Osteoblast (primary cell): ENCODE measurements at places on chromosomes 6 and 20.

- peak; percentile 91 for DNase-seq
Observed at GRCh38 chr20:51750037-51750769, 18.0 kb downstream of the ATP9A start.

- no peak for DNase-seq
Observed at GRCh38 chr6:3328796-3329195, 70.0 kb downstream of the PSMG4 start.

GRCh38 chr20:4563534-4563933 is 158.2 kb upstream of the PRND start:
- DNase-seq, result no peak

GRCh38 chr20:63261060-63261794 is 7.0 kb upstream of the NKAIN4 start:
- no peak for DNase-seq

DNA sequence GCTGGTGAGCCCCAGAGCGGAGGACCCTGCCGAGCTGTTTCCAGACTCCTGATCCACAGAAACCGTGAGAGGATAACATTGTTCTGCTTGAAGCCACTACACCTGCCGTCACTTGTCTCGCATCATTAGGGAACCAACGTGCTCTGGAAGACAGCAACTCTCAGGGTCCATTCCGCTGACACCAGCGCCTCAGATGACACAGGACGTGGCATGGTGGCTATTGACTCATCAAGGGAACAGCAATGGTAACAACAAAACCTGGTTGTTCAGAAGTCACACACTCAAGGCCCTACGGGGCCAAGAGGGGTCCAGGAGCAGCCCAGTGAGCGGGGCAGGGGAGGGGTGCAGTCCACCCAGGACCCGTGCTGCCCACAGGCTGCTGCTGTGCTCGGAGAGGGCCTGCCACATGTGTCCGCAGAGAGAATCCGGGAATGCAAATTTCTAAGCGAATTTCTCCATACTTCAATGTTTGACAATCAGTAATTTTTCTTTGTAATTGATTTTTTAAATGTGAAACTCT is 110.4 kb downstream of the TTLL2 start:
- DNase-seq, result no peak

DNA sequence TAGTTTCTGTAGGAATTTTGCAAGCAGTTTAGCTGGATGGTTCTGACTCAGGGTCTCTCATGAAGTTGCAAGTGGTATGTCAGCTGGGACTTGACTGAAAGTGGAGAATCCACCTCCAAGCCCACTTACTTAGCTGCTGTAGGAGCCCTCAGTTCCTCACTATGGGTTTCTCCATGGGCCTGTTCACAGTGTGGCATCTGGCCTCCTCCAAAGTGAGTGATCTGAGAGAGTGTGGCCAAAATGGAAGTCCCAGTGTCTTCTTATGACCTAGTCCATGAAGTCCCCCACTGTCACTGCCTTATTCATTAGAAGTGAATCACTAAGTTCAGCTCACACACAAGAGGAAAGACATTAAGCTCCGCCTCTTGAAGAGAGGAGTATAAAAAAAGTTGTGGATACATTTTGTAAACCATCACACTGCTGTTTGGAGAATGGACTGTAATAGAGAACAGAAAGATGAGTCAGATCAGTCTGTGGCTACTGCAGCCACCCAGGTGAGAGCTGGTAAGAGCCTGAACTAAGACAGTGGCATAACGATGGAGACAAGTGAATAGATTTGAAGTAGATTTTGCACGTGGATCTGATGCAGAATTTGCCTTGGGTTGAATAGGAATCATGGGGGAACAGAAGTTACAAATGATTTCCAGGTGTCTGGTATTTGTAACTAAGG is 4.9 kb upstream of the NELFCD start:
- DNase-seq, result no peak

DNA sequence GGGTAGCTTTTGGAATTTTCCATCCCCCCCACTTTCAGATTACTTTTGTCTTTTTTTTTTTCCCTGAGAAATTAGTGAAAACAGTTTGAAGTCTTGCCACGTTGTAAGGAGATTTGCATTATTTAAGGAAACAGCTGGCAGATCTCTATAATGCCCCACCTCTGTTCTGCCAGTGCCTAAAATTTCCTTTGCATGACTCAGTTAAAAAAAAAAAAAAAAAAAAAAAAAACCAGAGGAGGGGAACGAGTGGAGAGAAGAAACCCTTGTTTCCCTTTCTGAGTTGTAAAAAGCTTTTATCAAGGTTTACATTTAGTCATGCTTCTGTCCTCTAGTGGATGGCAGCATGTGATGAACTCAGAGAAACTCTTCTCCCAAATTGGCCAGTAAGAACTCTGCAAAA is 33.5 kb downstream of the CARMIL1 start:
- DNase-seq, result peak; percentile 46

DNA sequence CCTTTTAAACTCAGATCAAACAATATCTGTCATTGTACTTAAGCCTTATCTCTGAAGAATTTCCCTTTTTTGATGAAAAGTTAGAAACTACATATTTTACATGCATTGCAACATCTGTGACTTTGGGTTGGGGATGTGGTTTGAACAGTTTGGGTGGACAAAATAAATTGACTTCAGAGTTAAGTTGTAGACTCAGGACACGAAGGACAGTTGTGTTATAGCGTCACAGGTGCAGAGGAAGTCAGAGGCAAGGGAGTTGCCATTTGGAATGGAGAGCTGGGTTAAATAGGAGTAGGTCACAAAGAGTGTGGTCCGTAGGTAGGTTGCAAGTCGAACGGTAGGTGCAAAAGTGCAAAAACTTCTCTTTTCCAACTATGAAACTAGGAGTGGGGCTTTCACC is 46.0 kb downstream of the ZFAND3 start:
- DNase-seq, result no peak

GRCh38 chr20:44752099-44752931 is 6.7 kb downstream of the KCNK15 start:
- peak; percentile 81 for DNase-seq

DNA sequence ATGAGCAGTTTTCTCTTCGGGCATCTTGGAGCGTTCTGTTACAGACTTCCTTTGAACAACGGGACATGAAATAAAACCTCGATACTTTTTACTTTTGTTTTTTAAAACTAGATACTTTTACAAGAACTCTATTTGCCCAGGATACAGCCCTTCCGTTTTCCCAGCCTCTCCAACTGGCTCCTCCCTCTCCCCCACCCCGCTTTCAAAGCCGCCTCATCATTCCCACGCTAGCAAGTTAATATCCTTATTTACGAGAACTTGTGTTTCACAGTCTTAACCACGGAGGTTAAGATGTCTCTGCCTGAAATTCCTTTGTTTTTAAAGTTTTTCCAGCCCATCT is 241 bp upstream of the CFAP206 start:
- peak; percentile 90 for DNase-seq

DNA sequence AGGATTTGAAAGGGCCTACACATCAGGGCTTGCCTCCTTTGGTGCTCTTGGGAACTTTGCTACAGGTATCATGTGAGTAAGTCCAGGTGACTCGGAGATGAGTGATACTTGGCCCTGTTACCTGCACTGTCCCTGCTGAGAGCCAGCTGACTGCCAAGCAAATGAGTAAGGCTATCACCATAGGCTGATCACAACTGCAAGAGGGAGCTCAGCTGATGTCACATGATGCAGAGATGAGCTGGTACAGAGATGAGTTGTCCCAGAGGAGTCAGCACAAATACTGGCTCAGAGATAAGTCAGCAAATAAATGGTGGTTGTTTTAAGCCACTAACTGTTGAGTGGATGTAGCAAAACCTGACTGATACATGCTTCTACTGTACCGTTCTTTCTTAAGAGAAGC is 41.4 kb downstream of the LAMP5 start:
- DNase-seq, result no peak

GRCh38 chr6:33272275-33273128 is 627 bp downstream of the RPS18 start:
- DNase-seq, result no peak

DNA sequence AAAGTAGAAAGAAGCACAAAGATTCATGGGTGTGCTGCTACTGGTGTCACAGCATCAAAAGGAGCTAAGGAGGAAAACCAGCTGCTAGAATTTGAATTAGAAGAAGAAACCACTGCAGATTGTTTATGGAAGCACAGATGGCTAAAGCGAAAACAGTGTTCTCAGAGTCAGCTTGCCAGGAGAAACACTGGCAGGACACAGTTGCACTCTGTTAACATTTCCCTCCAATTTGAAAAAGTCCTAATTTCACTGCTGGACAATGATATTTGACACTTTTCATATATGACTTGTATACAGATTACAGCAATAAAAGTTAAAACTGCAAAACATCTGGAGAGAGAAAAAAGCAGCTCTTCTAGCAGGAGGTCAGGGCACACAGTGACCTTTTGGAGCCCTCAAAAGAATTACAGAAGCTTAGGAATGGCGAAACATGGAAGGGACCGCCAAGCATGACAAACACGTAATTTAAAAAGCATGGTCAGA is 314.5 kb downstream of the COL12A1 start:
- peak; percentile 45 for DNase-seq

DNA sequence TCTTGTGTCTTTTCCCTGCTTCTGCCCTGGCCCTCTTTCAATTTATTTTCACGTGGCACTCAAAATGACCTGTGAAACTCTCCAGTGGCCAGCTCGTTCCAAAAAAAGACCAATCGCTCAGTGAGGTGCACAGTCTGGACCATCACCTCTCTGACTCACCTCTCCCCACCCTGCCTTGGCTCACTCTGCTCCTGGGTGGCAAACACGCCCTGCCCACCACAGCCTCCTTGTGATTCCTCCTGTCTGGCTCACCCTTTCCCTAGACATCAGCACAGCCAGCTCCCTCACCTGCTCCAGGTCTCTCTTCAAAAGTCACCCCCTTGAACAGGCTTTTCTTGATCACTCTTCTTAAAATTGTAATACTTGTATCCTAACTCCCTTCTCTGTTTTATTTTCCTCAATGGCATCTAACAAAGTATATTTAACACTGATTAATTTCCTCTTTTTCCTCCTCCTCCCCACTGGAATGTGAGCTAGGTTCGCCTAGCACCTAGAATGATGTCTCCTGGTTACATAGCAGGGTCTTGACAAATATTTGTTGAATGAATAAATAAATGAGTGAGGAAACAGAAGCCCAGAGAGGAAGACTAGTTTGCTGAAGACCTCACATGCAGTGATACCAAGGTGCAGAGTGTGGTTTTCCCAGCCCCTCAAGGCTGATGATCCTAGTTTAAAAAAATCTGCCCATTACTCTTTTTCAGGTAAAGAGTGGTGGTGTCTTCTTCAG is 109.0 kb downstream of the GJA10 start:
- DNase-seq, result no peak

DNA sequence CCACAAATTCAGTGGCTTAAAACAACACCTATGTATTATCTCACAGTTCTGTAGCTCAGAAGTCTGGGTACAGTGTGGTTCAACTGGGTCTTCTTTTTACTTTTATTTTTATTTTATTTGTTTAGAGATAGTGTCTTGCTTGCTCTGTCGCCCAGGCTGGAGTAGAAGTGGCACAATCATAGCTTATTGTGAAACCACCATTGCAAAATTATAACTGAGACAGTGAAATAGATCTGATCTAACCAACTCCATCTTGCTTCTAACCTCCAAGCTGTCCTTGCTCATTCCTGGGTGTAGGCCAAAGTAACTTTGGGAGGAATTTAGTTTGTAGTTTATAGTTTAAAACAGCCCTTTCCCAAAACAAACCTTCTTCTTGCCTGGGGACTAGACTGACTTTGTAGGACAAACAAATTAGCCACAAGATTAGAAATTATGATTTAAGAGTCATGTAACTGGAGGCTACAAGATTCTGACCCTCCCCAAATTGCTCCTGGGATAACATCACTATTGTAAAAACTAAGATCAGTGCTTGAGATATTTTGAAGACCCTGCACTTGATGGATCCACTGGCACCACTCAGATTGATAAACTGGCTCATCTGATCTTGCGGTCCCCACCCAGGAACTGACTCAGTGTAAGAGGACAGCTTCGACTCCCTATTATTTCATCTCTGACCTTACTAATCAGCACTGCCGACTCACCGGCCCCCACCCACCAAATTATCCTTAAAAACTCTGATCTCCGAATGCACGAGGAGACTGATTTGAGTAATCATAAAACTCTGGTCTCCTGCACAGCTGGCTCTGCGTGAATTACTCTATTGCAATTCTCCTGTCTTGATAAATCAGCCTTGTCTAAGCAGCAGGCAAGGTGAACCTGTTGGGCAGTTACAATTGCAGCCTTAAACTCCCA is 193.4 kb upstream of the CDYL start:
- no peak for DNase-seq

DNA sequence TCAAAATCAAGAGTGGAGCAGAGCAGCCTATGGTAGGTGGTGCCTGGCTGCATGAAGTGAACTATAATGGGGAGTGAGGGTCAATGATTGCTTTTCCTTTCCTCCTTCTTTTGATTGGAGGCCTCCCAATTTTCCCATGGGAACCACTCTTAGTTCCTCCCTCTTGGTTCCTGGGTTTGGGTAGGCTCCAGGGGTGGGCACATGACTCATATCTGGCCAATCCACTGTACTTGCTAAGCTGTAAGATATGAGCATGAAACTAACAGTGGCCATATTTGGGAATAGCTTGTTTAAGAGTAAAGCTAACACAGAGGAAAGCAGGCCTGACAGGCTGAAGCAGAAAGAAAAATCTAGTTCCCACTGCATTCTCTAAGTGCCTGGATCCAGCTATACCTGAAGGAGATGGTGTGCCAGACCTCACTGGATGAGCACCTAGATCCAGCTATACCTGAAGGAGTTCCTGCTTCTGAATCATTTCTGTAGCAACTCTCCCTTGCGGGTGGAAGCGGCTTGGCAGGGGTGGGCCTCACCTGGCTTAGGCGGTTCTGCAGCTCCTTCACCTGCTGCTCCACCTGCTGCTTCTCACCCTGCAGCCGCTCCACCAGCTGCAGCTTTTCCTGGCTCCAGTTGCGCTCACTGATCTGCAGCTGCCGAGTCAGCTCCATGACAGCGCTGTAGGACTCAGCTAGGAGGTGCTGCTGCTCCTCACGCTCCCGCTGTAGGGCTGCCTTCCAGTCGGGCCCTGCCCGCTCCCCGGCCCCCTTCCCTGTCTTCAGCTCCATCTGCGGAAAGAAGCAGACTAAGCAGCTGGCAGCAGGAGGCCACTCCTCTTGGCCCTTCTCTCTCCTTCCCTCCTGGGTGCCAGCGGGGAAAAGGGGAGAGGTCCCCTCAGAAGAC is 29.0 kb upstream of the DSN1 start:
- peak; percentile 94 for DNase-seq

DNA sequence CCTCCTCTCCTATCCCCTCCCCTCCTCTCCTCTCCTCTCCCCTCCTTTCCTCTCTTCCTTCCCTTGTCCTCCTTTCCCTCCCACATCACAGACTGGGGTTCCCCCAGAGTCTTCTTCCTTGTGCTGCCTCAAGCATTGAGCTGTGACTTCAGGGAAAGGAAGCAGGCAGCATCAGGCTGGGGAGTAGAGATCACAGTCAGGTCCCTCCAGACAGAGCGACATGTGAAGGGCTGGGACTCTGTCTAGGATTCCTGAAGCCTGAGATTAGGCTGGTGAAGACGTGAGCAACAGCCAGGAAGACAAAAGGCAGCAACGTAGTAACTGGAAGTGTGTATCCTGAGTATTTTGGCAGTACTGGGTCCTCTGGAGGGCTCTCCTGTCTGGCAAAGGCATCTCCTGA is 265.4 kb upstream of the SUPT3H start:
- DNase-seq, result no peak

- DNase-seq, result no peak
Observed at GRCh38 chr6:37934276-37934675, 114.7 kb downstream of the ZFAND3 start.
